ENCODE measurements at places on chromosomes 5 and 9. TPM values are rescaled to one million over a fixed set of nuclear protein-coding genes. Genes with fewer than 3 reads are reported as not detected.

DNA sequence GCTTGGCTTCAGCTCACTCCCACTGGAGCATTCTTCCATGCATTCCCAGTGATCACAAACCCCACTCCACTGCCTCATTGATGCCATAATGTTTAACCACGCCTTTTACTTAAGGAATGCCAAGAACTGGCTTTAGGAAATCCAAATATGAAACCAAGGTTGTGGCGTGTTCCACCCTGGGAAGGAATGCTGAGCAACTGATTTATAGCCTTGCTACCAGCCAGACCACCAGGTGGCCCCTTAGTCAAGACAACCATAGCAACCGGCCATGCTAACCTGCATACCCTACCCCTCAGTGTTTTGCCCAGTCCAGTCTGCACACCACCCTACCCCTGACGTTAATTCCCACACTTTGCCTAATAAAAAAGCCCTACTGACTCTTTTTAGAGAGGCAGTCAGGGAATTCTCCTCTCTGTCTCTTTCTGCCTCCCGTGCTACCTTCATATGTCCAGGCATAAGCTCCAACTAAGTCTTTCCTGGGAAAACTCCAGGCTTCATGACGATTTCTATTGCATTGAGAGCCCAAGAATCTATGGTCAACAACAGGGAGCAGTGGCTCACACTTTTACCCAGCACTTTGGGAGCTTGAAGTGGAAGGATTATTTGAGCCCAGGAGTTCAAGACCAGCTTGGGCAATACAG is 27.0 kb upstream of the PRRC2B start:
- ATAC-seq, result peak; percentile 40

GRCh38 chr5:76790632-76791290 is 28.1 kb upstream of the F2RL1 start:
- peak; percentile 92 for ATAC-seq

- no peak for ATAC-seq
These were observed 8.5 kb downstream of the CHSY3 start for GRCh38 chr5:129912601-129913255.

The NEUROG1 gene
- total RNA-seq, result not detected

DNA sequence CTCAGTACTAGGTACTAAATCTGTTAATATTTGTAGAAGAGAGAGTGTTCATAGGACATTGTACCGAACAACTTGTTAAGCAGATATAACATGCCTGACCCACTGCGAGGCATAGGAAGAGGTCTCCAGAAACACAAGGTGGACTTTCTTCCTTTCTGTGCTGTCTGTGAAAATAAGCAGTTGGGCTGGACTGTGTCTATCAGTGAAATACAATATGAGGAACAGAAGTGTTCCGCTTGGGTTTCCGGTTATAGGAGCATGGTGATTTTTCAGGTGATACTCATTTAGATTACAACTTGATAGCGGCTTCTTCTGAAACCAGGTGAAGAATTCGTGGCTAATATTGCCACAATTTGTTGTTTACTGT is 60.9 kb upstream of the TLR4 start:
- no peak for ATAC-seq

DNA sequence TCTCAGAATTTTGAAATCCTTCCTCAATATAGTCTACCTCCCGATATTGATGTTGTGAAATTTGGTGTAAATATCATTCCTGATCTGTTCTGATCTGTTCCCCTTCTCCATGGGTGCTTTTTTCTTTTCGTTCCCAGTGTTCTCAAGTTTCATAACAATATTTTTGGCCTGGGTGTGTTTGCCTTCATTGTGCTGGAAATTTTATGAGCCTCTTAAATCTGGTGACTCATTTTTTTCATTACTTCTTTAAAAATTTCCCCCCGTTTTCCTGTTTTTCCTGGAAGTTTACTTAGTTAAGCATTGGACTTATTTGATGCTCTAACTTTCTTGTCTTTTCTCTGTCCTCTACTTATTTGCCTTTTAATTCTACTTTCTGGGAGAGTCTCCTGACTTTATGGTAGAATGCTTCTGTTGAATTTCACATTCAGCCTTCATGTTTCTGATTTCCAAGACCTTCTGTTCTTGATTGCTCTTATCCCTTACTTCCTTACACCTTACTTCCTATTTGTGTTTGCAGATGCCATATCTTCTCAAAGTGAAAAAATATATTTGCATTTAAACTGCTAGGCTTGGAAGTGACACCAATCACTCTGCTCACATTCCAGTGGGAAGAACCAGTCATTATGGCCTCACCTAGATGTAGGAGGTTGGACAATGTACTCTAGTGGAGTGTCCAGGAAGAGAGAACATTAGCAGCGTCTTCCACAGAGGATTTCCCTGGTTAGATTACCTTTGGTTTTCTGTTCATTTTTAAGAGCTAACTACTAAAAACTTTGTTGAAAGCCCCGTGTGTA is 441.9 kb downstream of the ARHGEF28 start:
- ATAC-seq, result no peak

DNA sequence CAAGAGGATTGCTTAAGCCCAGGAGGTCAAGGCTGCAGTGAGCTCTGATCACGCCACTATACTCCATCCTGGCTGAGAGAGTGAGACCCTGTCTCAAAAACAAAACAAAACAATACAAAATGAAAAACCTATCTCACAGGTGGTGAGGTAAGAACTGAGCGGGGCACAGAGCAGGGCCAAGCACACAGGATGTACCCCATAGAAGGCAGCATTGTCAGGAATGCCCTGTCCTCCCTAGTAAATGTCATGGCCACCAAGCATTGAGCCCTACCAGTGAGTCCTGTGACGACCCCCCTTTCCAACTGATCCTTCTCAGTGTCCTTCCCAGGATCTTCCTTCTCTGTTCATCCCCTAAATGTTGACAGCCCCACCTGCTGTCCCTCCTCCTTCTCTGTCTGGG is 44.6 kb upstream of the ALDH1B1 start:
- ATAC-seq, result no peak

DNA sequence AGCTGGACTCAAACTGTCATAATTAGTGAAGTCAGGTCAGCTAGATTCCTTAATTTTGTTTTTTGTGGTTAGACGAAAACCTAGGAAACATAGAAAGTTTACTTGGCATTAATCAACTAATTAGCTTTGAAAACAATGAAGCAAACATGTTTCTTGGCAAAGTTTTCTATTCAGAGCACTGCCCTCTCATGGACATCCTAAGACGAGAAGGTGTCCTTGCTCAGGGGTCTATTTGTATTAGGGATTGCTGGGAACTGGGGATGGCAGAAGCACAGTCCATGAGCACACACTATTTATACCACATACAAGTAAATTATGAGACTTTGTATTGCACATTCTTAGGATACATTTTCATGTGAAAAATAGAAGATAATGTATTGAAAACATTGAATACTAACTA is 49.7 kb downstream of the POC5 start:
- ATAC-seq, result no peak

DNA sequence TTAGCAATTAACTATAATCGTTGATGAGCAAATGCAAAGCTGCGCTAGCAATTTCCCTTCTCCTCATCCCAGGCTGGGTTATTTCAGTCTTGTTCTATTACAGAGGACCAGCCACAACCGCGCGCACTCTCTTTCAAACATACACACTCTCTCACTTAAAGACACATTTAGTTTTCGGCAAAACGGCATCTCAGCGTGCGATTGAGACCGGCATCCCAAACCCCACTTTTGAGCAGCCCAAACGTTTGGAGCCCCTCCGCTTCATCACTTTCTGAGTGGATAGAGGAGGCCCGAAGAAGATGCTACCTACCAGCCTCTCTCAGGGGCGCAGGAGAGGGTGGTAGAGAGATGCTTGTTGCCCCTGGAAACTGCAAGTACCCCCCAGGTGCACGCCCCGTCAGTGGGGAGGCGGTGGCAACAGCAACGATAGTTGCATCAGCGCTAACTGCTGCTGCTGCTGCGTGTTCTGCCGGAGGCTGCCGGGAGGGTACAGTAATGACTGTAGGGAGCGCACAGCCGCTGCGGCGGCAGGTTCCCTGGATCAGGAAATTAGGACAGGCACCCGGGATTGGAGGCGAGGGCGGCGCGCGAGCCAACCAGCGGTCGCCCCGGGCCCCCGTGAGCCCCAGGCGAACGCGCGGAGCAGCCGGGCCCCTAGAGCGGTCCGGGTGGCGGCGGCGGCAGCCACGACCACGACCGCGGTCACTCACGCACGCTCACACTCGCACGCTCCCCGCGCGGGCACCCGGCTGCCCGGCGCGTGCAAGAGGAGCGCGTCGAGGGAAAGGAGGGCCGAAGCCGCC is 467 bp upstream of the VLDLR start:
- ATAC-seq, result peak; percentile 83

DNA sequence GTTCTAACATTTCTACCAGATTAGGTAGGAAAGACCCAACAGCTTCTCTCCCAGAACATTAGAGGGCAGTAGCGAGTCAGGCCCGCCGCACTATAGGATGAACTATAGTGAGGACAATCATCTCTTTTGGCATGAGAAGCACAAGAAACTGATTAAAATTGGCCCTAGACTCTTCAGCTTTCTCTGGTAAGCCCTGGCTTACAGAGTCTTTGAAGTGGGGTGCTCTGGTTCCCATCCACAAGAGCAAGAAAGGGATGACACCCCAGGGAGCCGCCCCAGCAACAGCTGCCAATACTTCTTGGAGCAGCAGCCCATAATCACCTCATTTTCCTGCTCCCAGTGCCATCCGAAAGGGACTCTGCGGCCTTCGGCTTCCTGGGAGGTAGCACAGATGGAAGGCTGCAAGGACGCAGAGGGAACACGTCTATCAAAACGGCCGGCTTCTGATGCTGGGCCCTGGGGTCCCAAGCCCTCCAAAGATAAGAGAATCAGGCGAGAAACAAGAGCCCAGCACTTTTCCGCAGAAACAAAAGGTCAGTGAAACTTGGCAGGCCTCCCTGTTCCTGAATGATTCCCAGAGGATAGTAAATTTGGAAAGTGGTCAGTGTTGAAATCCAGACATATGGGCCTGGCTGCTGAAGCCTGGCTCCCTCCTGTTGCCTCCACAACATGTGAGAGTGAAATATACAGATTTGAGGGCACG is 69.3 kb downstream of the HSD17B3 start:
- ATAC-seq, result peak; percentile 55

GRCh38 chr9:20551835-20552234 is 70.5 kb downstream of the MLLT3 start:
- ATAC-seq, result no peak

DNA sequence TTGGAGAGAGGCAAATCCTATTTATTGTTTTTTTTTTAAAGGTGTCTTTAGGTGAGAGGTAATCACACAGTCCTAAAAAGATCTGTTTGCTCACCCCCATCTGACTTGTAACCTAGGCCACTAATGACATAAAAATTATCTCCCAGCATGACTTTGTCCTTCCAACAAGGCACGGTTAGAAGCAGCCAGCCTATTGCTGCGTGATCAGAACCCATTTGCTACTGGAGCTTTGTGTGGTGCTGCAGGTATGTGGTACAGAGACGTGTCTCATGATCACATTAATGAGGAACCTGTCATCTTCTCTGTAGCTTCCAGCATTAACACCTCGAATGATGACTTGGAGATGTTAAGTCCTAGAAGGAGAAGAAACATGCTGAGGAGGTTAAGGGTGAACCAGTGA is 555.8 kb upstream of the TLE4 start:
- no peak for ATAC-seq

- ATAC-seq, result no peak
These were observed 370.3 kb upstream of the IRX1 start for GRCh38 chr5:3225201-3225960.

The CTXN3 gene
- total RNA-seq, result 0.24 TPM

The SLC6A3 gene
- 0.16 TPM for total RNA-seq

- ATAC-seq, result no peak
These were observed 2.5 kb upstream of the LPCAT1 start for GRCh38 chr5:1526190-1526631.

DNA sequence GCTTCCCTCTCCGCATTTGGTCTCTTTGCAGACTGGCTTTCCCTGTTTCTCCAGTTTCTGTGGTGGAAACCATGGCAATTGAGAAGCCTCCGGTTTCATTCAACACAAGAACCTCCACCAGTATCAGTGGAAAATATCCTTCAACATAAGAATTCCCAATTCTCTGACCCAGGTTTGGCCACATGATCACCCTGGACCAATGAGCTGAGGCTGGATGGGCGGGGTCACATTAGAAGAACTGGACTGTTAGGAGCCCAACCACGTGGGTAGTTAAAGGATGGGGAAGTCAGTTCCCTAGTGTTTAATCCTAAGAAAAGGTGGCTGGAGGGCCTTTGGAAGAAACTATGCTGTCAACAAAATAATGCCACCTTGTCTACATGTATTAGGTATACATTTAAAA is 336.3 kb downstream of the DMRT2 start:
- no peak for ATAC-seq

The FOXD4L4 gene
- 0.52 TPM for total RNA-seq

- no peak for ATAC-seq
These were observed 154.4 kb upstream of the FBXL17 start for GRCh38 chr5:108536321-108536720.

DNA sequence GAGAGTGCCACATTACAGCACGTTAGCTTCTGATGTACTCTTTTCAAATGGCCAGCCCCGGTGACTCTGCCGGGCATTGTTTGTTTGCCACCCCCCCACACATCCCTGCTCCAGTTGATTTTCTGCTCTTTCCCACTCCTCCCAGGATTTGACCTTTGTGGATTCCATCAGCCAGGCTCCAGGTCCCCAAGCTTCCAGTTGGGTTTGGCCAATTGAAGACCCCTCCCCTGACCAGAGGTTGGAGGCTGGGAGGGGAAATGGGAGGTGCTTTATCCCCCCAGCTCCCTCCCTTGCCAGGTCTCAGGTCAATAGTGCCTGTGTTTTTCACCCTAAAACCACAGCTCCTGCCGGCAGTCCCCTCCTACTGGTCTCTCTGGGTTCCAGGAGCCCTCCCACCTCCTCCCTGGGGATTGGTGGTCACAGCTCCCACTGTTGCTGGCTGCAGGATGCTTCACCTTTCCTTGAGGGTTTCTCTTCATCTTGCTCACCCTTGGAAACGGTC is 34.9 kb downstream of the IRF1 start:
- no peak for ATAC-seq

DNA sequence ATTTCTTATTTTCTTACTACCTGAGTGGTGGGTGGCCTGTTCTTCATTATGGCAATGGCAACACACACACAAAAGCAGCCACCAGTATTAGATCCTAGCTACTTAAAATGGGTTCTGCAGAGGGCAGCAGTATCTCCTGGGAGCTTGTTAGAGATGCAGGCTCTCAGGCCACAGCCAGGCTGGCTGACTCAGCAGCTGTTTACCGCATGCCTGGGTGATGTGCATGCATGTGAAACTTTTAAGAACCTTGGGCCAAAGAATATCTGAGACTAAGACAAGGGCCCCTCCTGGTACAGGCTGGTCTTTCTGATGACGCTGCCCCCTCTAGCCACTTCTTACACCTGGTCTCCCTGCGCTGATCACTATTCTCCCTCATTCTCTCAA is 399.0 kb downstream of the MED10 start:
- ATAC-seq, result no peak

GRCh38 chr9:99811172-99811571 is 10.5 kb upstream of the NR4A3 start:
- ATAC-seq, result no peak

The OR13C4 gene
- not detected for total RNA-seq
